Left ventricle myocardium inferior (tissue), 1 donor: ENCODE measurements at places on chromosomes 7 and 10. TPM values are rescaled to one million over a fixed set of nuclear protein-coding genes. Genes with fewer than 3 reads are reported as not detected.

DNA sequence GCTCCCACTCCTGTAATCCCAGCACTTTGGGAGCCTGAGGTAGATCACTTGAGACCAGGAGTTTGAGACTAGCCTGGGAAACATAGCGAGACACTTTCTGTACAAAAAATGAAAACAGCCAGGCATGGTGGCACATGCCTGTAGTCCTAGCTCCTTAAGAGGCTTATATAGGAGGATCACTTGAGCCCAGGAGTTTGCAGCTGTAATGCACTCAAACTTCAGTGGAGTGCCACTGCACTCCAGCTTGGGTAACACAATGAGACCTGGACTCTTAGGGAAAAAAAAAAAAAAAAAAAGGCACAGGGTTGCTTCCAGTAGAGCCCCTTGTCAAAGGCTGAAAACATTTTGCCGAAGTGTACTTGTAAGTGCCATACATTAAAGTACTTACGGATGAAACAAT, 195.3 kb downstream of the PHTF2 start:
- no peak for DNase-seq

DNA sequence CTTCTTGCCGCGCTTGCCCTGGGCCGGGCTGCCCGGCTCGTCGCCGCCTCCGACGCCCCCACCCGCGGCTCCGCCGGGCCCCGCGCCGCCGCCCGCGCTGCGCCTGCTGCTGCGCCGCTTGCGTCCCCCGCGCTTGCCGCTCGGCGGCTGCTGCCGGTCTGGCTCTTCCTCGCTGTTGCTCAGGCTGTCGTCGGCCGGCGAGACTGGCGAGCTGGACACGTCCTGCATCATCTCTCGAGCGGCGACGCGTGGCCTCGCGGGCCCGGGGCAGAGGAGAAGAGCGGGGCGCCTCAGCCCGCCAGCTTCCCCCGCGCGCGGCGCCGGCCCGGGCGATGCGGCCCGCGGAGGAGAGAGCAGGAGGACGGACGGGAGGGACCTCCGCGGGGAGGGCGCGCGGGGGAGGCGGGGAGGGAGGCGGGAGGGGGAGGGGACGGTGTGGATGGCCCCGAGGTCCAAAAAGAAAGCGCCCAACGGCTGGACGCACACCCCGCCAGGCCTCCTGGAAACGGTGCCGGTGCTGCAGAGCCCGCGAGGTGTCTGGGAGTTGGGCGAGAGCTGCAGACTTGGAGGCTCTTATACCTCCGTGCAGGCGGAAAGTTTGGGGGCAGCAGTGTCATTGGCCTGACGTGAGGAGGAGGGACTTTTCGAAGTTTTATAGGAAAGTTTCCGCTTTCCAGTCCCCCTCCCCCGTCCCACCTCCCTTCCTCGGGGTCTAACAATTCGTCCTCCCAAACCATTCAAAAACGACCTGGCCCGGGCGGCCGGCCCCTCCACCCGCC, at the start of gene TWIST1:
Gene TWIST1, minus strand, starts transcription at position 546 of the 779 bp plus-strand sequence. Its CDS starts 315 bp downstream, at position 231.
- peak; percentile 61 for DNase-seq

AGMO gene
- 0.36 TPM for total RNA-seq

GTF2IRD1 gene
- total RNA-seq = 15.8 TPM
